AG20443 (cell line): ENCODE measurements at places on chromosomes 7 and 10.

GRCh38 chr10:22713853-22714478, 412 bp downstream of the PIP4K2A start:
- DNase-seq = no peak

DNA sequence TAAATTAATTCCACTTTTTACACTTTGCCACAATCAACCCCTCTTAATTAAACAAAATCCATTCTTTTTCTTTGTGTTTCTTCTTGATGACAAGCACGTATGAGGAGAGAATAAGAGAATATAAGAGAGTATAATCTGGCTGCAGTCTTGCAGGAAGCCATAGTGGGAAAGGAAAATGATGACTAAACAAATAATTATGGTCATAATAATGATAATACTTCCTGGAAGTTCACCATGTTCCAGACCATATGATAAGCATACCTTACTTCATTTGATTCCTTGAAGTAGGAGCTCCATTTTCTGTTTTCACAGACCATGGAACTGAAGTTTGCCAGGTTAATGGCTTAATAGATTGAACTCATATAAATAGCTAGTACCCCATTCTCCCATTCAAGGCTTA, 237.8 kb downstream of the SEMA3D start:
- no peak for DNase-seq

- DNase-seq = no peak
Measured at GRCh38 chr7:87339373-87339897, 6.0 kb upstream of the CROT start.

DNA sequence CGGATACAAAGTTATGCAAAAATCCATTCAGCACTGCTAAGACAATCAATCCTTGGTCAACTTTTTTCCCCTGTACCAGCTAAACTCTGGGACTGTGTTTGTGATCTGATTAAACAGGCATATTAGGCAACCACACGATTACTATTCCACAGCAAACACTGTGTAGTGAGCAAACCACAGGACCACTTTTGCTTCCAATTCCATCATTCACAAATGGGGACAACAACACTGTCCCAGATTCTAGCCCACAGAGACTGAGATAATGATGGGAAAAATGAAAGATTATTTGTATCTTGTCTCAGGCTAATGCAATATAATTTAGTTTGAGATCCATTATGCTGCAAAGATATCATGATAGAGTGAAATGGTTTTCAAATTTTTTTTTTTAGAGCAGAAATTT, 163.7 kb upstream of the AOAH start:
- no peak for DNase-seq

GRCh38 chr7:135745703-135746312, 2.8 kb downstream of the FAM180A start:
- DNase-seq = peak; percentile 85

- DNase-seq = no peak
Measured at GRCh38 chr7:124411796-124412195, 353.8 kb downstream of the GPR37 start.

- peak; percentile 56 for DNase-seq
Measured at GRCh38 chr7:8217200-8218068, 44.5 kb downstream of the ICA1 start.

DNA sequence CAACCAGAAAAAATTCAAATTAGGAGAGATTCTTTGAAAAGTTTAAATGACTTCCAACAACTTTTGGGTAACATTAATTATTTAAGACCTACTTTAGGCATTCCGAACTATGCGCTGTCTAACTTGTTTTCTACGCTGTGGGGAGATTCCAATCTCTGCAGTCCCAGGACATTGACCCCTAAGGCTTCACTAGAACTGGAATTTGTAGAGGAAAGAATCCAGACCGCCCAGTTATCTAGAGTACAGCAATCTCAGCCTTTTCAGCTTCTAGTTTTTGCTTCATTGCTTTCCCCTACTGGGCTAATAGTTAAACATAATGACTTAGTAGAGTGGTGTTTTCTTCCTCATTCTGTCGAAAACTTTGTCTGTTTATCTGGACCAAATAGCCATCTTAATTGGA, 14.9 kb upstream of the DDC start:
- DNase-seq = no peak

DNA sequence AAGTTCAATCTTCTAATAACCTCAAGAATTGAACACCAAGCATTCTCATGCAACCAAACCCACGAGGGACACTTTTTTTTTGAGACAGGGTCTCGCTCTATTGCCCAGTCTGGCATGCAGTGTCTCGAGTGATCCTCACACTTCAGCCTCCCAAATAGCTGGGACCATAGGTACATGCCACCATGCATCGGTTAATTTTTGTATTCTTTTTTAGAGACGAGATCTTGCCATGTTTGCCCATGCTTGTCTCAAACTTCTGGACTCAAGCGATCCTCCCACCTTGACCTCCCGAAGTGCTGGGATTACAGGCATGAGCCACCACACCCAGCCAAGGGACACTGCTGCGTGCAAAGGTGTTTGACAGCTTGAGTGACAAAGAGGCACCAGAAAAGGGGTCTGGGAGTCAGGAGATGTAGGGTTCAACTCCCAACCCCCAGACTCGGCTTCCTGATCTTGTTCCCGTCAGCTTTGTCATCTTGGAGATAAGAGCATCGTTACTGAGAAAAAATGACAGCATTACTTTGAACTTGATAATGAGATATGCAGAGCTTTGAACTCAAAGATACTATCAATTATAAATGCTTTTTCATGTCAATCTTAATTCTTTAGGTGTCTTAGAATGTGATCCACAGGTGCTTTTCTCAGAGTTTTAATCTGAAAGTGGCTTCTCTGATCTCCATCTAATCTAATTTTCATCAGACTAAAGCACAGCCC, 1.6 kb upstream of the CYTH3 start:
- no peak for DNase-seq

DNA sequence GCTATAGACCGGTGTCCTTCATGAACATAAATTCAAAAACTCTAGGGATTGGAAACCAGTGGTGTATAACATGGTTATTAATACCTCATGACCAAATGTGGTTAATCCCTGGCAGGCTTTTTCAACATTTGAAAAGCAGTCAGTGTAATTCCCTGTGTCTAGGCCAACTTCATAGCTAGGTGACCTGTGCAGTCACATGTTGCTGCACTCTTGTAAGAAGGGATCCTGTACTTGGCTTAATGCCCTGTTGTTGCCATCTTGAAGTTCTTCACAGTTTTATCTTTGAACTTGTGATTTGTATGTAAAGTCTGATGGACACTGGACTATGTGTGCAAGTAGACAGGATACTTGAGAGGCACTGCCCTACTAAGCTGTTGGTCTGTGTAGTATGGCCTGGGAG, 39.7 kb downstream of the ZNF33A start:
- DNase-seq = no peak

- peak; percentile 17 for DNase-seq
Measured at GRCh38 chr10:102268375-102268888, 23.1 kb downstream of the GBF1 start.

DNA sequence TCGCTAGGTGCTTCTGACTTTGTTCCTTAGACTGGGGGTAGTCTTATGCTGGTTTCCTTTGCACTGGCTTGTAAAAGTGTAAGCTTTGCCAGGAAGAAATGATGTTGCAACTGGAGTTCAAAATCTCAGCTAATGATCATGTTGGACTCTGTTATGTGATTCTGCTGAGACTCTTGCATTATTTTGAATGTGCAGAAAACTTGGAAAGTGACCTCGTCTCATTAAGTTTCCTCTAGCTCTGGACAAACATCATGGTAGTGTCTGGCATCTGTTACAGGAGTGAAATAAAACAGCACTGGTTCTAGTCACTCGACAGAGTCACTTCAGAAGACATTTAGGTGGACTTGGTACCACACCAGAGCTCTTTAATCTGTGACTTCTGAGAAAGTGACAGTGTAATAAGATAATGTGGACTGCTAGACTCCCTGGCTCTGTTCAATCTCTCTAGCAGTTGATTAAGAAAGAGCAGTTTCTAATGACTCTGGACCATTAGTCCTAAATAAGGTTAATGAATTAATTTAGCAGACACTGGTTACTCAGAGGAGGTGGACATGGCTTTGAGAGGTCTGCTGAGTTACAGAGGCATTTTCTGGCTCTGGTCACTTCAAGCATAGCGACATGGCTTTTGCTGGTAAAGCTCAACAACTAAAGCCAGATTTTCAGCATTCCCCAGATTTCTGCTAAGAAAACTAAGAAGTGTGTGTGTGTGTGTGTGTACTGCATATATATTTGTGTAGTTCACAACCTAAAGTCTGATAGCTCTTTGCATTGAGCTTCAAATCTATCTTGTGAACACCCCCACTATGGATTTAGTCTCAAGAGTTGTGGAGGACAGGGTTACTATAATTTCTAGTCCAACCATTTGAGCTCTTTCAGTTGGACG, 2.0 kb downstream of the NRP1 start:
- DNase-seq = peak; percentile 19

DNA sequence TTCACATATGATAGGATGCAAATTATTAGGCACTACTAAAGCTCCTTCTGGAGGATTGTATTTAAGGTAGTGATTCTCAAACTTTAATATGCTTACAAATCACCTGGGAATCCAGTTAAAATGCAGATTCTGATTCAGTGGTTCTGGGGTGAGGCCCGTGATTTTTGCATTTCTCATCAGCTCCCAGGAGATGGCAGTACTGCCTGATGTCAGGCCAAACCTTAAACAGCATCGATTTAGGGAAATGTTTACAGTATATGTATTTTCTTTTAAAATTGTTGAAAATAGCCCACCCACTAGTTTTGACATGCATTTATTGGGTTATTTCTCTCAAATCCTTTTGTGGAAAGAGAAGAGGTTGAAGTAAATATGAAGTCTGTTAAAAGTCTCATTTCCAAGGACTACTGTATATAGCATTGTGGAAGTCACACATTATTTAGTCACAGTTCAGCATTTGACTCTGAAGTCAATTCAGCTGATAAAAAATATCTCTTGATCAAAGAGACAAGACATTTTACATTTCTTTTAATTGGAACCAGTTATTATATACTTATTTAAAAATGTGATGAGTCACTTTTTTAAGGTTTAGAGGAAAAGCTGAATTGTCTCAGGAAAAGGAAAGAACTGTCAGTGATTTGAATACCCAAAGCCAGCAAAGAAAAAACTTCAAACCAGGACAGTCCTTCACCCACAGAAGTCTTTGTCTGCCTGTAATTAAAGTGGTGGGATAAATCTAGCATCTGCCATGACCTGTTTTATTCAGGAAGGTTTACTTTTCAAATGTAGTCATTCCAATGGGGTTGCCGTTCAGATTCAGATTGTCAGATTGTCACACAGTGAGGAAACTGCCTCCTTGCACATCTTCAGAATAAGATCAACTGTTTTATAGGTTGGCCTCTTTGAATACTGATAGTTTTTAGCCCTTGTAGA, 21.1 kb upstream of the HBP1 start:
- peak; percentile 59 for DNase-seq

DNA sequence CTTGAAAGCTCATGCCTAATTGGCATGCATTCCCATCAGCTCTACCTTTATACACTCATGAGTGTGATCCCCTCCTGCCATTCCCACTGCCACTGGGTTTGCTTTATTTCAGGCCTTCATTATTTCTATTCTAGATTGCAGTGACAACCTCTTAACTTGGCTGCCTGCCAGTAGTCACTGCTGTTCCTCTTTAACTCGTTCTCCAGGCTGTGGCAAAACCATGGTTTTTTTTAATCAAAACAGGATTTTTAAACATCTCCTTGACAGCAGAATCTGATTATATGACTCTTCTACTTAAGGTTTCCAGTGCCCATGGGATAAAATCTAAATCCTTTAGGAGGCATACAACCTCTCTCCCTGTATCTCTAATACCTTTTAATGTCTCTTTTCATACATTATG, 223.7 kb upstream of the PCDH15 start:
- DNase-seq = no peak
